Stimulated activated CD8-positive, alpha-beta memory T cell treated with anti-CD3 and anti-CD28 coated beads, Interleukin-4, amount 100 ng/mL, for 1 hour (primary cell): ENCODE measurements at places on chromosomes 13 and 19.
A peak's percentile ranks its signal among the peaks of the same experiment; 100 is the strongest.

DNA sequence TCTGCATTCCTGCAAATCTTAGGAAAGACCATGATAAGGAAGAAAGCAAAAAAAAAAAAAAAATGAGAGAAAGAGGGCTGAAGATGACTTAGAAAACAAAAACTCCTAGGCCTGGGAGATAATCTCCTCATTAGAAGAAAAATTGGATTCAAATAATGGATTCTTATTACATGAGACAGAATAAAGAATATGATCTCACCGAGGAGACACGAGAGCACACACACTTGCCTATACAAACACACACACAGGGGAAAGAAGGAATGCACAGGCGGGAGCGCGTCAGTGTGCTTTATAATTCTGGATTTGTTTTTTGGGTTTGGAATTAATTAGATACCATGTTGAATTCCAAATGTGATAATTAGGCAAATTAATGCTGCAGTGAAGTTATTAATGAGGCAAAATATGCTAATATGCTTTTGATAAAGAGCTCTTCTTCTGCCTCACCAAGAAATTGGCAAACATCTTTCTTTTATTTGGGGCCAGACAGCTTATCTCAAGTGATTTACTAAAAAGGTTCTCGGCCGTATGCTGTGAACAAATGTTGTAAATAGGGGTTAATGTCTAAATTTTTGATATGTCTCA is 36.1 kb upstream of the PCDH8 start:
- no peak for DNase-seq

DNA sequence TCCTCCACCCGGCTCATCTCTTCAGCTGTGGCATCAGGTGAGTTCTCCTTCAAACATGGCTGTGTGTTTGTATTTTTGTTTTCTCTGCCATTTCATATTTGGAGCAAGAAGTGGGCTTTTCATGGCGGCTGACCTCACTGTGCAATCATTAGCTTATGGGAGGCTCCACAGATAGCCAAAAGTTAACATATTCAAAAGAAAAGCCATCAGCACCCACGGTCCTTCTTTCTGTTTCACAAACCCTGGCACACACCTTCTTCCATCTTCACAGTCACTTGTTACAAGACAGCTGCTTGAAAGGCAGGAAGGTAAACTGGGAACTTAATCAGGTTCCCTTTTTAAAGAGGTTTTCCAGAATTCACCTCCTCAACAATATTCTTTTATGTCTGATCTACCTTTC is 69.3 kb upstream of the ATP12A start:
- no peak for DNase-seq

GRCh38 chr13:55816976-55817601 is 1323.6 kb upstream of the PRR20A start:
- no peak for DNase-seq

- DNase-seq: no peak
Measured at GRCh38 chr13:78033509-78033908, 114.9 kb upstream of the EDNRB start.

DNA sequence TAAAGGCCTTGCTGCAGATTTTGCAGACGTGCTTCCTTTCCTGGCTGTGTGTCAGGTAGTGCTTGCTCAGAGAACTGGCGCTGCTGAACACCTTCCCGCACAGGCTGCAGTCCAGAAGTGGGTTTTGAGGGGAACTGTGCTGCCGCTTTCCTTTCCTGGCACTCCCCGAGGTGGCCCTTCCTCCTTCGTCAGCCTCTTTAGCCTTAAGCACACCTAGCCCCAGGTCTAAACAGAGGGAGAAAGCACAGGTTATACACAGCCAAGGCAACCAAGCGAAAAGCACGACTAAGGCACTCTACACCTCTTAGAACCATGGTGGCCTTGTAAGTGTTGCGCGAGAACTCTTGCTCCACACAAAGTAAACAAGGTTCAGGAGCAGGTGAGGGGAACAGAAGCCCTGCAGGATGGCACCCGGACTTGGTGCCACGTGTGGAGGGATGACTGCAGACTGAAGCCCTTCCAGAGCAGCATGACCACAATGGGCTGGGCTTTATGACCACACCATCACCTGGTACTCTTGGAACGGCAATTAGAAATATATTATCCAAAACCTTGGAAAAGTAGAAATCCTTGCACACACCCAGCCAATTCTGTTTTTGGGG is 23.6 kb downstream of the ZNF541 start:
- no peak for DNase-seq

DNA sequence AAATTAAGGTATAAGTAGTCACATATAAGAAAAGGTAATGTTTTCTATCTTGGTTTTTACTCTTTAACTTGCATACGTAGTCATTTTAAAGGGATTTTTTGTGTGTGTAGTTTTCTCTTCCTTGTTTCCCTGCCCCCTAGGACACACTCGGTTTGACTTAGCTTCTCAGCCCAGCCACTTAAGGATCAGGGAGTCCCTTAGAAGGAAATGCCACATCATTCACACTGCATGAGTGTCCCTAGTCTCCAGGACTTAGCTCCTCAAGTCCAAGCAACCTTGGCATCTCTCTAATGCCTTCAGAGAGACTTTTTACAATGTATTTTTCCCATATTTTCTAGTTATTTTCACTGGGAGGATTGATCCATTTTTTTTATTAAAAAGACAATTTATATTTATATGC is 1407.7 kb downstream of the EFNB2 start:
- no peak for DNase-seq

DNA sequence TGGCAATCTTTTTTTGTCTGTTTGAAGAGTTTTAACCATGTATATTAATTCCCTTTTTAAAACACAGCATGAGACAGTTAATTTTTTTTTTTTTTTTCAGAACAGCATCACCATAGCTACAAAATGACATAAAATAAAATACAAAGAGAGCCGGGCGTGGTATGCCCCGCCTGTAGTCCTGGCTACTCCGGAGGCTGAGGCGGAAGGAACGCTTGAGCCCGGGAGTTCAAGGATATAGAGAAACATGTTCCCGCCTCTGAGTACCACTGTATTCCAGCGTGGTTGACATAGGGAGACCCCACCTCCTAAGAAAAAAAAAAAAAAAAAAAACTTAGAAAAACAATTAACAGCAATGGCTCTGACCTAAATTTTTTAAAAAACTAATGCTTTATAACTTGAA is 10.0 kb upstream of the INSR start:
- DNase-seq: no peak

DNA sequence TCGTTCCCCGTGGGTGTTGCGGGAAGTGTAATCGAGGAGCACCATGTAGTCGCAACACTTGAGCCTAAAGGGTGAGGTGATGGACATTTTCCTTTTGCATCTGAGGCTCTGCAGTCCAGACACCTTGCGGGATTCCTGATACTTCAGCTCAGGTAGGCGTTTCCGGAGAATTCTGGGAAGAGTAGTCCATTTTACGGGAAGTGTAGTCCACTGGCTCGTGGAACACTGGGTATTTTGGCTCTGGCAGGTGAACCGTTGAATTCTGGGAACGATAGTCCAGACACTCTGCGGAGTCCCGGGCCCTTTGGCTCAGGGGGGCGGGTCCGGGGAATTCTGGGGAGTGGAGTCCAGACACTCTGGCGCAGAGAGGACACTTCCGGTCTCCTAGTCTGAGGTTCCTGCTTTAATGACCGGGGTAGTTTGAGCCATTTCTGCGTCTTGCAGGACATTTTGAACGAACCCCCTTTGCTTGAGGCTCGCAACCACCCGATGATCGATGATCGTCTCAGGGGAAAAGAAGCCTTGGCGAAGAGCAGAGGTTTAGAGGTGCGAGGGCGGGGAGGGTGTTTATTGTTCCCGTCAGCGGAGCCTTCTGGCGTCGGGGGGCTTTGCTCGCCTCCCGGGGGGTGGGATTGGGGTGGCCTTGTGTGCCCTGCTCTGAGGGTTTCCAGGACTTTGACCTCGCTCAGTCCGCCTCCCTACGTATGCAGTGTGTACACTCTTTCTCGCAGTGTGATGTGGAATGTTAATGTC is at the start of gene ZNF223:
Gene ZNF223 (plus strand): TSS at position 387 of the 753 bp plus-strand sequence. CDS start 3,141 bp downstream, outside the sequence.
- peak; percentile 33 for DNase-seq

DNA sequence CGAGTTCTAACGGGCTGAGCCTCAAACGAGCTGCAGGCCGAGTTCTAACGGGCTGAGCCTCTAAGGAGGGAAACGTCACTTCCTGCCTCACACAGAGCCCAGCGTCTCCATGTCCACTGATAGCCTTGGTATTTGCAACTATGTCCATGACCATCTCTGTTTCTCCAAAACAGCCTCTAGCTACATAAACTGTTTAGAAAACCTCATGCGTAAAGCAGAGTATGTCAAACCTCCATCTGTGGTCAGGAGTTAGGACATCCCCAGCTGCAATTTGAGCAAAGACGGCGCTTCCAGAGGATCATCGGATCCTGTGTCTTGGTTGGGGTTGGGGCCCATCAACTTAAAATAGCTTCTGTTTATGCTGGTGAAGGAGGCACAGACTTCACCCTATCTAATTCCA is 20.8 kb downstream of the RASA3 start:
- no peak for DNase-seq

GRCh38 chr19:1942078-1942933 is 1.3 kb downstream of the CSNK1G2 start:
- peak; percentile 64 for DNase-seq

DNA sequence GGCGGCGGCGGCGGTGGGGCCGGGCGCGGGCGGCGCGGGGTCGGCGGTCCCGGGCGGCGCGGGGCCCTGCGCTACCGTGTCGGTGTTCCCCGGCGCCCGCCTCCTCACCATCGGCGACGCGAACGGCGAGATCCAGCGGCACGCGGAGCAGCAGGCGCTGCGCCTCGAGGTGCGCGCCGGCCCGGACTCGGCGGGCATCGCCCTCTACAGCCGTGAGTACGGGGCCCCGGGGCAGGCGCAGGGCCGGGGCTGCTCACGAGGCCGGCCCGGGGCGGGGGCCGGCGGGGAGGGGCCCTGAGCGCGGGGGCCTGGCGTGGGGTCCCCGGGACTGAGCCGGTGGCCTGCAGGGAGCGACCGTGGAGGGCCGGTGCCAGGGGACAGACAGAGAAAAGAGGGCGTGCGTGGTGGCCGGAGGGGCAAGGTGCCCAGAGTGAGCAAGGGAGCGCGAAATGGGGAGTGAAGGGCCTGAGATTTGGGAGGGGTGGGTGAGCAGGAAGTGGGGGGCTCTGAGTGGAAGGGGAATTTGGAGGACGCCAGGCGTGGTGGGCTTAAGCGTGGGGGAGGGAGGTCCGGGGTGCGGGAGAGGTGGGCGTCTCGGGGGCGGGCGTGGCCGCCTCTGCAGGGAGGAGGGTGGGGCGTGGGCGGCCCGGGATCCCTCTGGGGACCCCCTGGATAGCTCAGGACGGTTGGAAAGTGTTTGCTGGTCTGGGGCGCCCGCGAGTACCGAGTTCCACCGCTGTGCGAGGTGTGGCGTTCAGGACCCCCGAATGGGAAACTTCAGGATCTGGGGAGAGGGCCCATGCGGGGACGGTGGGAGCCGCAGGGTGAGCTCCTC is 575 bp downstream of the CARM1 start:
- DNase-seq: no peak

- no peak for DNase-seq
Measured at GRCh38 chr19:8311461-8312260, 3.5 kb upstream of the CD320 start.

GRCh38 chr19:31275068-31275334 is 74.2 kb downstream of the TSHZ3 start:
- DNase-seq: no peak

- DNase-seq: no peak
Measured at GRCh38 chr19:35045667-35046300, 4.3 kb downstream of the HPN start.

- DNase-seq: no peak
Measured at GRCh38 chr19:57192993-57193392, 1.7 kb downstream of the ZNF264 start.

GRCh38 chr13:73657821-73658540 is 476.2 kb downstream of the KLF12 start:
- DNase-seq: no peak

DNA sequence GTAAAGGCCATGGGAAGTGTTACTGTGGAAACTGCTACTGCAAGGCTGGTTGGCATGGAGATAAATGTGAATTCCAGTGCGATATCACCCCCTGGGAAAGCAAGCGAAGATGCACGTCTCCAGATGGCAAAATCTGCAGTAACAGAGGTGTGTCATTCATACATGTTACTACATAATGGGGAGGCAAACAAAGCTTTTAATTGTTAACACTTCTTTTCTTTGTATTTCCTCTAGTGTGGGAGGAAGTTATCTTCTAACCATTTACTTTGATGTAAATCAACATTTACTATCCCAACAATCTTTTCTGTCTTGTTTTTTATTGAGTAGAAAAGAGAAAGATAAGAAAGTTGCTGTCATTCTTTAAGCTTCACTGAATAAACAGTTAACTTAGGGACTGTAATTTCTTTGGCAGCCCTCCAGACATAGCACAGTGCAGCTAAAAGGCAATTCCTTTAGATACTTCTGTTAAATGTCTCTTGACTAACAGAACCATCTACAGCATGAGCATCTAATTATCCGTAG is 126.9 kb downstream of the ITGBL1 start:
- no peak for DNase-seq

- peak; percentile 9 for DNase-seq
Measured at GRCh38 chr19:45569619-45570421, 14.8 kb downstream of the OPA3 start.

- no peak for DNase-seq
Measured at GRCh38 chr13:44293908-44294735, 79.5 kb upstream of the SERP2 start.

DNA sequence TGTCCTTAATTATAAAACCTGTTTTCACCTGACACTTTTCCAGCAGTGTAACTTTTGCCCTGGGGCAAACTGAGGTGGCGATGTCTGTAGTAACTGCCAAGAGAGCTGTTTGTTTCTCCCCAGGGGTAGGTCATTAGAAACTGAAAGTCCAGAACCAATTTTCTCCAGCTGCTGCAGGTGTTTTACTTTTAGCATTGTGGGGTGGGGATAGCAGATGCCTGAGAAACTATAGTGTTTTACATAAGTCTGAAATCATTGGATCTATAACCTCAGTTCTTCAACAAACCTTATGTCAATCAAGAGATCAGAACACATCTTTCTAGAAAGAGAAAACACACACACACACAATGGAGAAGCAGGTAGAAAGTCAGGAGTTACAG is 92.7 kb downstream of the LHFPL6 start:
- no peak for DNase-seq

GRCh38 chr13:51970349-51970748 is 40.9 kb downstream of the ATP7B start:
- no peak for DNase-seq

GRCh38 chr19:2070436-2070827 is 19.4 kb upstream of the MKNK2 start:
- DNase-seq: no peak

DNA sequence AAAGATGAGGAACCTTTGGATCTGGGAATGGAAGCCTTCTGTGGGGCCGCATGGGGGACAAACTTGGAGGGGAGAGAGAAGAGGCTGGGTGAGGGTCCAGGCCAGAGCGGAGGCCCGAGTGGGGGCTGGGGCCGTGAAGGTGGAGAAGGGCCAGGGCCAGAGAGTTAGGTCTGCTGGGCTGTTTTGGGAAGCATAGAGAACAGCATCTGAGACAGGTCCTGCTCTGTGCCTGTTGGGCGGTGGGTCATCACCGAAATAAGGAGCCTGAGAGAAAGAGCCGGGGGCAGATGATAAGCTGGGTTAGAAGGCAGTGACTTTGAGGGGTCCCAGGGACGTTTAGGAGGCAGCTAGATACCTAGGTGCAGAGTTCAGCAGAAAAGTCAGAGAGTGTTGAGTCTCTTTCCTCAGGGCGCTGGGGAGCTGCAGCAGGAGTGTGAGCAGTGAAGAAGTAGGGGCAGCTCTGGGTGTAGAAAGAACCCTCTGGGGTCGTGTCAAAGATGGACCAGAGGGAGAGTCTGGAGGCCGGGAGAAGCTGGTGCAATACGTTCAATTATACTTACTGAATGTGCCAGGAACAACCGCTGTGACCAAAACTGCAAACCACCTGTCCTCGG is 2.7 kb downstream of the SPACA6 start:
- DNase-seq: no peak
